Pericardium fibroblast (primary cell): ENCODE measurements at places on chromosomes 2 and 18. TPM values are rescaled to one million over a fixed set of nuclear protein-coding genes. Genes with fewer than 3 reads are reported as not detected.

The PDE6D gene
- total RNA-seq: 26.0 and 29.4 TPM in 2 replicates

The BMPR2 gene
- total RNA-seq: 23.0 and 26.9 TPM in 2 replicates

The ANKRD44 gene
- 3.1 and 7.1 TPM in 2 replicates for total RNA-seq

The VSNL1 gene
- 0.09 TPM in 1 of 2 replicates, not detected in the other for total RNA-seq

The UGT1A4 gene
- total RNA-seq: not detected in 2 replicates
